Activated T-helper 1 cell treated with anti-CD3 and anti-CD28 coated beads, Interleukin-2, amount 50 U/mL, for 16 hours (primary cell): ENCODE measurements at places on chromosomes 1 and 21.

DNA sequence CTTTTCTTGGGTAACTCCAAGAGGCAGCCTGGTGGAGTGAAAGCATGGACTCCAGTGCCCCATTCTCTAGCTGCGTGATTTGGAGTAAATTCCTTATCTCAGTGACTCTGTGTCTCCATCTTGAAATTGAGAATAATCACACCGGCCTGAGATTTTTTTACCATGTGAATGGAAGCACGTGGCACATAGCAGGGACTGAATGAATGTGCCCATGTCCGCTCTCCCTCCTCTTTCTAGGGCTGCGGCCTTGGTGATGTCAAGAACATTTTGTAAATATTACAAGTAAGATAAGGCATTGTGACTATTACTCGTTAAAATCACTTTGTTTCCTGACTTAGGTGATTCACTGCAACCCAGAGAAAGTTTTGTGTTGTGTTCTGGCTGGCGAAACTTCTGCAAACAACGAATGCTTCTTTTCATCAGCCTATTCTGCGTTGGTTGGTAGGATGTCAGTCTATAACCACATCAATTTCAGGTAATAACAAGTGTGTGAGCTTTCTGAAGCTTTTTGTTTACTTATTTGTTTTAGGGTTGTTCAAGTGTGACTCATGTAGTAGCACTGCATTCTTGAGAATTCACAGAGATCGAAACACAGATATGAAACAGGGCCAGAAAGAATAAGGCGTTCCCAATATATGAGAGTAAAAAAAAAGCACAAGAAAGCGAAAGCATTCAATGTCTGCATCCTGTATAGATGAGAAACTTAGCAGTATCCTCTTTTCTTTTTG lies 135.7 kb upstream of the SLC45A1 start:
- DNase-seq, result no peak

- DNase-seq, result no peak
These were observed 618 bp downstream of the CLCC1 start for GRCh38 chr1:108962681-108963051.

DNA sequence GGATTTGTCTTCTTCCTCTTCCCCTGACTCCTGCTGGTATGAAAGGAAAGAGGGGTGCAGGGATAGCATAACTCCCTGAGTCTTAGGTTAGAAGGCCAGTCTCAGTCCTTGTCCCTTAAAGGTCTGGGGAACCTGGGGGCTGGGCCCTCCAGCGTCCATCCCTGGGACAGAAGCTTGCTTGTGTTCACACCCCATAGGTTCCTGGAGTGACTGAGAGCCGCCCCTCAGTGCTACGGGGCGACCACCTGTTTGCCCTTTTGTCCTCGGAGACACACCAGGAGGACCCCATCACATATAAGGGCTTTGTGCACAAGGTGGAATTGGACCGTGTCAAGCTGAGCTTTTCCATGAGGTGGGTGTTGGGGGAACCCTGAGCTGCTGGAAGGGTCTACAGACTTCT lies 13.1 kb downstream of the RHOC start:
- no peak for DNase-seq

- no peak for DNase-seq
These were observed 54.0 kb downstream of the KIAA0040 start for GRCh38 chr1:175138579-175138978.

- DNase-seq, result no peak
These were observed 235.8 kb upstream of the C1orf105 start for GRCh38 chr1:172184506-172185191.

- DNase-seq, result no peak
These were observed 37.7 kb upstream of the PTBP2 start for GRCh38 chr1:96683931-96684330.

DNA sequence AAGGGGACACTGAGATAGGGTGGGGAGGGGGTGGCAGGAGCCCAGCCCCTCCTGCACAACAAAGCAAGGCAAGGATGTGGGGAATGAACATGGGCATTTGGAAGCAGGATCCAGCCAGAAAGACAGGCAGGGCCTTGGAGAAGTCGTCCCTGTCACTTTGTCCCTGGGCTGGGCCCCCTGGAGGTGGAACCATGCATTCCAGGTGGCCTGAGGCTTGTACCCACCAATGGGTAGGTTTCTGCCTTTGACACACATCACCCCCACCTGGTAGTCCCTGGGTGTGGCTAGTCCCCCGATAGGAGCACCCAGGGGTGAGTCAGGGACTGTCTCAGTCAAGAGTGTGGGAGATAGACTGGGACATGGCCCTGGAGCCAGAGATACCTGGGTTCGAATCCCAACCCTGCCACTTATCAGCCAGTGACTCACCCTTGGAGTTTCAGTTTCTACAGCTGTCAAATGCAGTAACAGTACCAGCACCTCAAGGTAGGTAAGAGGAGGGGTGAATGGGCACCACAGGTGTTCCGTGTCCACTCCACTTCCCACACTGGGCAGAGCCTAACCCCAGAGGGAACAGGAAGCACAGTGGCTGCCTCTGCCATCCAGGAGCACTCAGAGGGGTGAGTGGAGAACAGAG lies 10.0 kb downstream of the PLA2G2D start:
- no peak for DNase-seq

DNA sequence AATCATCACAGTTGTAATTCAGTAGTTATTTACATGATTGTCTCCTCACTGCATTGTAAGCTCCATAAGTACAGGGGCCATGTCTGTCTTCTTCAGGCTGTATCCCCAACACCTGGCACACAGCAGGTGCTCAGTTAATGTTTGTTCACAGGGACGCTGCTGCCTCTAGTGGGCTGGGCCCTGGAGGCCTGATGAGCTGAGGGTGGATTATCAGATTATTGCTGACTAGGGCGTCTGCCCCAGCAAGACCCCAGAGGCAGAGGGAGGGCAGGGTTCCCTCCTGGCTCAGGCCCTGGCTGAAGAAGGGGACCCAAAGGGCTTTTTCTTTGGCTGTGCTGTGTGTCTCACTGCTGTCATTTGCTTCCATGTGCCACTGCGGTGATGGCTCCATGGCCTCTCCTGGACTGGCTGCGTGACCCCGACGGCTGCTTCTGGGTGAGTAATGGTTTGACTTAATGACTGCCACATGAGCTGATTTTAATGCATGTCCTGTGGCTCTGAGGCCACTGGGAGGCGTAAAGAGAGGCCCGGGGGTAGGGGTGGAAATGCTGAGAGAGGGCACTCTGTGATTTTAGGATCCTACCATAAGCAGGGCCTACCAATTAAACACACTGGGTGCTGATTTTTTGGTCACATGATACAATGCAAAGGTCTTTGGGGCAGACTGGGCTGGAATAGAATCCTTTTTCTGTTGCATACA lies 20.8 kb upstream of the EPB41 start:
- no peak for DNase-seq

GRCh38 chr1:162676087-162676486 lies 43.8 kb downstream of the DDR2 start:
- no peak for DNase-seq

GRCh38 chr1:199287647-199288046 lies 648.8 kb downstream of the PTPRC start:
- no peak for DNase-seq

GRCh38 chr1:226697151-226697928 lies 41.7 kb downstream of the ITPKB start:
- DNase-seq, result no peak

DNA sequence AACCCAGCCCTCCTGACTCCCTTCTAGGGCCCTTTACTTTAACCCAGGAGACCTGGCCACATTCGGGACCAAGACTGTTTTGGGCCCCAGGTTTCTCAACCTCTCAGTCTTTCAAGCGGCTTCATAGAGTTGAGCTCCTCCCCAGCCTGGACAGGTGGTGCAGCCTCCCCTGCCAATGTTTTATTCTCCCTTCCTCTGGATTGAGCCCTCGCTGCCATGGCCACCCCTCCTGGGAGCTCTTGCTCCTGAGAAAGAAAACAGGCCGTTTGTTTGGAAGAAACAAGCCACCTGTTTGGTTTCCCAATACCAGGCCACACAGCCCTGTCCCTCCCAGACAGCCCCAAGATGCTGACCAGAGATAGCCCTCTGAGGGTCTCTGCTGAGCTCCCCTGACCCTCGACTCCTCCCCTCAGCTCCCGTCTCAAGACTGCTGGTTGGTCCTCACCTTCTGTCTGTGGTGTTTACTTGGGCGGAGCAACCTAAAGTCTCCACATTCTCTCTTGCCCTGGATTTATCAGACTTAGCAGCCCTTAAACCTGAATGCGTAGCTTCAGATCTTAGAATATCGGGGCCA lies 3.3 kb downstream of the TMEM51 start:
- DNase-seq, result no peak

- no peak for DNase-seq
These were observed 4.3 kb upstream of the LRP8 start for GRCh38 chr1:53332186-53332564.

DNA sequence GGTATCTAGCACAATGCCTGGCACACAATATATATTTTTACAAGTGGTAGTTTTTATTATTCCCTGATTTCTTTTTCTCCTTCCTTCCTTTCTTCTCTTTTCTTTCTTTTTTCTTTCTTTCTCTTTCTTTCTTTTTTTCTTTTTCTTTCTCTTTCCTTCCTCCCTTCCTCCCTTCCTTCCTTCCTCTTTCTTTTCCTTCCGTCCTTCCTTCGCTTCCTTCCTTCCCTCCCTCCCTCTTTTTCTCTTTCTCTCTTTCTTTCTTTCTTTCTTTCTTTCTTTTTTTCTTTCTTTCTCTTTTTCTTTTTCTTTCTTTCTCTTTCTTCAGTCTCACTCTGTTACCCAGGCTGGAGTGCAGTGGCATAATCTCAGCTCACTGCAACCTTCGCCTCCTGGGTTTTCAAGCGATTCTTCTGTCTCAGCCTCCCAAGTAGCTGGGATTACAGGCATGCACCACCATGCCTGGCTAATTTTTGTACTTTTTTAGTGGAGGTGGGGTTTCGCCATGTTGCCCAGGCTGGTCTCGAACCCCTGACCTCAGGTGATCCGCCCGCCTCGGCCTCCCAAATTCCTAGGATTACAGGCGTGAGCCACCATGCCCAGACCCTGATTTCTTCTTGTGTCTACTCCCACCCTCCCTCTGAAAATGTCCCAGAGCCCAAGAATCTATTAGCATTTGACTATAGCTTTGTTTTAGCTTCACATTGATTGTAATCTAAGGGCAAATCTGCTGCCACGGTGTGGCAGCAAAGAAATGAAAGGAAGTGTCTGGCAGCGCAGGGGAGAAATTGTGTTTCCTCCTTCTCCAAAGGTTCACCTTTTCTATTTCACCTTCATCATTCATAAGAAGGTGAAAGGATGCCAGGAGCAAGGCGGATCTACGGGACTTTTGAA lies 19.9 kb upstream of the ABCB10 start:
- no peak for DNase-seq

DNA sequence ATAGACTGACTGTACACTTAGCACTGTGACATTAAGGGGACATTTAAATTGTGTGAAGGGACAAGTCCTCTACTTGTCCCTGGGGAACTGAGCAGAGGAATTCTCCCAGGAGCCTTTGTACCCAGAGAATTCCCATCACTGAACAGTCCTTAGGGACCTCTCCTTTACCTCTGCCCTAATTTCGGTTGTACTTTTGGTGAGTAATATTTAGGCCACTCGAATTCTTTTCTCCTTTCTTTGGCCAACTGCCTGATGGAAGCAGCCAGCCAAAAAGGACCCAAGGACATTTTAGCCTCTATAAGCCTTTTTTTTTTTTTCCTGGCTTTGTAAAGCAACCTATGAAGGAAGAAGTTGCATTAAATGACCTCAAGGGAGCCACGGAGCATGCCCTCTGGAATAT lies 71.5 kb downstream of the NR5A2 start:
- no peak for DNase-seq

DNA sequence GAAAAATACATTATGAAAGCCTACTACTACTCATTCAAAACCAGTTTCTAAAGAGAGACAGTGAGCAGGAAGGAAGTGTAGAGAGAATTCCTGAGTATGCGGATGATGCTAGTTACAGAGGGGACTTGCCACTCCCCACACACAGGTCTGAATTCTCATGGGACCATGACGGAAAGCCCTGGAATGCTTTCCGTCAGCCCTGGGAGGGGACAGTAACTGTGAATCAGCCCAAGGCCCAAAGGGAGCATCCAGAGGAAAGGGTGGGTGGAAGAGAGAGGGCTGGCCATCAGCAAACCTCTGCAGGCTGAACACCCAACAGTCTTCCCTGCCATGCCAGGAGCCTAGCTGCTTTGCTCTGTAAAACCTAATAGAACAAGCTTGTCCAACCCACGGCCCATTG lies 36.4 kb downstream of the RCSD1 start:
- DNase-seq, result no peak

DNA sequence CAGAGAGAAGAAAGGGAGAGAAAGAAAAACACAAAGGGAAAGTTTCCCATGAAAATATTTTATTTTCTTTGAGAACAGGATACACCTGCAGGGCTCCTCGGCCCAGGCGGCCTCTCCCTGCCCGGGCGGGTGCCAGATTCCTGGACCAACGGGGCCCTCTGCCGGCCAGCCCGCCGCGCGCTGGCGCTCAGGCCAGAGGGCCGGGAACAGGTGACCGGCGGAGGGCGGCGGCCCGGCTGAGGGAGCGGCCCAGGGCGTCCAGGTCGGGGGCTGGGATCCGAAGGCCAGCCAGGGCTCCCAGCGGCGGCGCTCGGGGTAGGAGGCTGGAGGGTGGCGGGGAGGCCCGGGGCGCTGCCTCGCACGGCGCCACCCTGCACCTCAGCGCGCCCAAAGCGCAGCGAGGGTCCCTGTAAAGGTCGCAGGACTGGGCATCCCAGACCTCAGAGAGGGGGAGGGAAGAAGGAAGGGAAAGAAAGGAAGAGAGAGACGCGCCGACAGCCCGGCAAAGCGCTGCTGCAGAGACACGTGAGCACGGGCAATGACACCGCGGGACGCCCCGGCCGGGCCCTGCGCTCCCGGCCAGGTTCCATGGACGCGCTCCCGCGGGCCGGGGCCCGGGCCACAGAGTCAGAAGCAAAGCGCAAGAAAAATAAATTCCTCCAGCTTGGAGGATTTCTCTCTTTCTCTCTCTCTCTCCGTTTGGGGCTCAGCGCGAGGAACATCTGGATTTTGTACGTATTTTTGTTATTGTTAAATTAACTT lies 927 bp downstream of the WNT9A start:
- no peak for DNase-seq

- no peak for DNase-seq
These were observed 19.7 kb downstream of the PRAMEF1 start for GRCh38 chr1:12810691-12811408.

DNA sequence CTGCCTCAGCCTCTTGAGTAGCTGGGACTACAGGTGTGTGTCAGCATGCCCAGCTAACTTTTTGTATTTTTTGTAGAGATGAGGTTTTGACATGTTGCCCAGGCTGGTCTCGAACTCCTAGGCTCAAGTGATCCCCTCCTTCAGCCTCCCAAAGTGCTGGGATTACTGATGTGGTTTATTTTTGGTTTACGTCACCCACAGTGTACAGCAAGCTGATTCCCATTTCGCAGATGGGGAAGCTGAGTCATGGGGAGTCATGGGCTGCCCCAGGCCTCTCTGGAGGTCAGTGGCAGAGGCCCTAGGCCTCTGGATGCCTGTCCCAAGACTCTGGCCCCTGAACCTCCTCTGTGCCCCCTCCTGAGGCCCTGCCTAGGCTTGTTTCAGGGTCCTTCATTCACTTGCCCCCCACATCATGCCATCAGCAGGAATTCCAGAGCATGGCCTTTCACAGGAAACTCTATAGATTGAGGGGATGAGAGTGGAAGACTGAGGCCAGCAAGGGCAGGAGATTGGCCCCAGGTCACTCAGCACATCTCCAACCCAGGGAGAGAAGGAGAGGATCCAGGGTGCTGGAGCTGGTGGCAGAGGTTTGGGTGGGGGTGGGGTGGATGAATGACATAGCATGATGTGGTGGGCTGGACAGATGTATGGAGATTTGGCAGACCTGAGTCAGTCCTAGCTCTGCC lies 266.0 kb downstream of the PTPRU start:
- no peak for DNase-seq

- no peak for DNase-seq
These were observed 42.1 kb downstream of the CAMK2N1 start for GRCh38 chr1:20443703-20444586.
